ENCODE measurements at places on chromosomes 3 and 15.

GRCh38 chr3:72446218-72447058, 401.8 kb downstream of the SHQ1 start:
- peaks cover 7% of the 10 kb centered on the region for H3K4me1 ChIP-seq
- H3K27ac ChIP-seq: peak within 1 kb of the TSS; percentile 84
- peak within 1 kb of the TSS; percentile 87 for H3K4me3 ChIP-seq

- H3K4me1 ChIP-seq: no peaks in the 10 kb centered on the region
- peaks cover 6% of the 10 kb centered on the region for H3K27me3 ChIP-seq
- H3K27ac ChIP-seq: no peak overlapping the region
Measured at GRCh38 chr3:171393032-171393744, 67.0 kb downstream of the TNIK start.

GRCh38 chr3:98777801-98778220, 14.7 kb downstream of the ST3GAL6 start:
- peaks cover 43% of the 10 kb centered on the region for H3K4me1 ChIP-seq
- H3K36me3 ChIP-seq: no peaks in the 10 kb centered on the region
- peaks cover 2% of the 10 kb centered on the region for H3K27me3 ChIP-seq
- peak overlapping the region; percentile 84 for H3K27ac ChIP-seq
- peak; percentile 34 for DNase-seq

- no peaks in the 10 kb centered on the region for H3K36me3 ChIP-seq
- no peak overlapping the region for H3K27ac ChIP-seq
- no peaks in the 10 kb centered on the region for H3K4me1 ChIP-seq
- peak overlapping the region; percentile 60 for H3K4me3 ChIP-seq
- peaks cover 42% of the 10 kb centered on the region for H3K27me3 ChIP-seq
Measured at GRCh38 chr15:52294881-52295420, 653 bp downstream of the MYO5C start.

DNA sequence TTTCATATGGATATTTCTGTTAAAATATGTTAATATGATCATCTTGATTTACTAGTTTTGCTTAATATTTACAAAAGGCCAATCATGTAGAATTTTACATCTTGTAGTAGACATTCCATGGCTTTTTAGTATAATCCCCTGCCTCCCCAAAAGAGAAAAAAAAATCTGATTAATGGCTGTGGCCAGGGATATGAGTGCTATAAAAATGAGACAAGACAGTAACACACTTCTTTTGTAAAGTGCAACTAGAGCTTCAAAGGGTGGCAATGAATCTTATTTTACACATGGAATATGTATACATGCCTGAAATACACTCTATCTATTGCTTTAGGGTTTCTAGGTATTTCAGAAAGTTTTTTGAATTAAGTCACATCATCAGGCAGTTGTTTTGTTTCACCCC, 112.2 kb upstream of the NANOGP8 start:
- H3K27ac ChIP-seq: no peak overlapping the region
- no peak for DNase-seq
- peaks cover 3% of the 10 kb centered on the region for H3K27me3 ChIP-seq
- no peaks in the 10 kb centered on the region for H3K36me3 ChIP-seq
- no peak overlapping the region for H3K4me3 ChIP-seq

DNA sequence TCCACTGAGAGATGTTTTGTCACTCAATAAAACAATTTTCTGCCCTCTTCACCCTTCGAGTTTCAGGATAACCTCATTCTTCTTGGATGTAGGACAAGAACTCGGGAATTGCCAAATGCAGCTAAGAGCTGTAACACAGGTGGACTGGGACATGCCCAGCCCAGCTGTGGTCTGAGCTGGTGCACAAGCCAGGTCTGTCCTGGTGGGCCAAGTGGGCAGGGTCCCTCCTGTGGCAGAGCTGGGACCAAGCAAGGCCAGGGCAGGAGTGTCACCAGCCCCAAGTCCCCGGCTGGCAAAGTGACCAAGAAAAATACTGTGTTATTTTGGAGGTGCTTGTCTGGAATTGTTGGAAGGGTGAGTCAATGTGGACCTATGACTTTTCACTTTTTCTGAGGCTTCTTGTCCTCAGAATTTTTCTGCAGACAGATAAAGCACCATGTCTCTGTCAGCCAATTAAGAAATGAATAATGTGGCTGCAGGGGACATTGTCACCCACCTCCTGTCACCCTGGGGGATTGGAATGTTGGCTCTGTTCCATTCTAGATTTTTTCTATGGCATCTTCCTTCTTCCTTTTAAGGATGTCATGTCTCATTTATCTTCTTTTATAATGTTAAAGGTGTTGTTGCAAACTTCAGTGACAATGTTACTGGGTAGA, 645.2 kb upstream of the EPHA6 start:
- DNase-seq: no peak
- no peaks in the 10 kb centered on the region for H3K4me1 ChIP-seq
- H3K36me3 ChIP-seq: no peaks in the 10 kb centered on the region
- H3K27me3 ChIP-seq: no peaks in the 10 kb centered on the region
- H3K27ac ChIP-seq: no peak overlapping the region

- H3K27me3 ChIP-seq: peaks cover 78% of the 10 kb centered on the region
- no peak for DNase-seq
- no peaks in the 10 kb centered on the region for H3K4me1 ChIP-seq
- H3K27ac ChIP-seq: no peak overlapping the region
- H3K36me3 ChIP-seq: no peaks in the 10 kb centered on the region
Measured at GRCh38 chr3:127970966-127971592, 56.0 kb downstream of the KBTBD12 start.
